ENCODE measurements at places on chromosomes 2 and 18. TPM values are rescaled to one million over a fixed set of nuclear protein-coding genes. Genes with fewer than 3 reads are reported as not detected.

DNA sequence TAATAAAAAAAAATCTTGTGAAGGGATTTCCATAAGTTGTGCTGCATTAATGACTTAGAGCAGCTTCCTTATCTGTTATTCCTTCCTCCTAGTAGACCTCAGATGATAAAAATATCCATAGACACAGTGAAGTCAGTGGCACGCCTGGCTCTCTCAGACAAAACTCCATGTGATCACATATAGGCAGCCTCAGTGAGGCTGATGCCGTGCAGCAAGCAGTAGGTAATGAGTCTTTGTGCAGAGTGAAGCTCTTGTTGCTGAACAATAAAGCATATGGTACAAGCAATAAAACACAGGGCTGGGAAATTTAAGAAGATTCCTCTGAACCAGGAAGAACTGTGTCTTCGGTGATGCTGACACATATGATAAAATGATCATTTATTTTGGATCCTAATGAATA is 102.7 kb downstream of the CSRNP3 start:
- DNase-seq: no peak

DNA sequence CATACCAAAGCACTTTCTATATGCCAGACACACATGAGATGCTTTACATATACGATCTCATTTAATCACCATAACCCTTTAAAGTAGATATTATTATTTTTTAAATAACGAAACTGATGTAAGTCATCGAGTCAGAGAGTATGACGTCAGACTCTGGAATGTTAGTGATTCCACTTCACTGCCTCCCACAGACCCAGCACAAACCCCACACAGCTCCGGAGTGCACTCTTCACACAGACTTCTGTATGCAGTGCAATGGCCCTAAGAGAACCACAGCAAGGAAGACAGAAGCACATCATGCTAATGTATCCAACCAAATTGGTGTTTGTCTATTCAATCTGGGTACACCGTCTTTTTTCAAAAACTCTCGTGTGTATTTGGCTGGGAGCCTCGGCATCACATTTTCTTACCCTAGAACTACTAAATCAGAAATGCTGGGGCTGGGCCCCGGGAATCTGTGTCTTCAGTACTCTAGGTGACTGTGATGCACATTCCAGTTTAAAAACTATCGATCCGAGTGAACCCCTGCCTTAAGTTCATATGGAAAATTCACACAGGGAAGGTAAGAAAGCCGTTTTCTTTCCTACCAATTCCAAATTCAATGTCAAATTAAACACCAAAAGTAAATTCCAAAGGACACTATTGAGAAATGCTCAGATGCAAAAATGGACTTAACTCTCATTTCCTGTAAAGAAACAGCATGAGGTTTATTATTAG is 117.7 kb upstream of the ACVR1C start:
- peak; percentile 64 for DNase-seq

- peak; percentile 71 for DNase-seq
Measured at GRCh38 chr2:74374509-74375205, 5.5 kb downstream of the DCTN1 start.

- no peak for DNase-seq
Measured at GRCh38 chr2:120241684-120242083, 11.0 kb upstream of the RALB start.

- DNase-seq: peak; percentile 48
Measured at GRCh38 chr2:14418115-14418514, 214.4 kb upstream of the LRATD1 start.

DNA sequence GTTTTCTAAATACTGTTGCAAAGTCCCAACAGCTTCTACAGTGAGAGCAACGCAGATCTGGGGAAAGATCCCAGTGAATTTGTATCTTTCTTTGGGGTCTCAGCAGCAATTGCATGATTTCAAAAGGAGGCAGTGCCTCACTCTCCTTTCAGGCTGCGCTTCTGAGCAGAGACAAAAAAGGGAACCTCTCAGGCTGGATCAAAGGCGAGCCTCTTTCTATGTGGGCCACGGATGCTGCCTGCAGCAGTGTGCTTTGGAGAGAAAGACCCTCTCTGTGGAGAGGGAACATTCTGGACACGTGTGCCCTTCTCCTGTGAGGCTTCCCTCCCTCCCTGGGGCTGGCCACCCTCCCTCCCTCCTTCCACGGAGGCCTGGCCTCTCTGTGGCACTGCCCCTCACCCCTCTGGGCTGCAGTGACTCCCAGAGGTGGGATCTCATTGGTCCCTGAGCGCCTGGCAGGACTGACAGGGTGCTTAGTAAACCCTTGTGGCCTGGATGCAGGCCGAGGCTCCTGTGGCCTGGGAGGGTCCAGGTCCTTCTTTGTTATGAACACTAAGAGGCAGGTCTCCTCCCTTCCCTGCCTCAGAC is 21.6 kb upstream of the PDIA6 start:
- no peak for DNase-seq

- DNase-seq: no peak
Measured at GRCh38 chr2:238868616-238869292, 20.9 kb downstream of the TWIST2 start.

DNA sequence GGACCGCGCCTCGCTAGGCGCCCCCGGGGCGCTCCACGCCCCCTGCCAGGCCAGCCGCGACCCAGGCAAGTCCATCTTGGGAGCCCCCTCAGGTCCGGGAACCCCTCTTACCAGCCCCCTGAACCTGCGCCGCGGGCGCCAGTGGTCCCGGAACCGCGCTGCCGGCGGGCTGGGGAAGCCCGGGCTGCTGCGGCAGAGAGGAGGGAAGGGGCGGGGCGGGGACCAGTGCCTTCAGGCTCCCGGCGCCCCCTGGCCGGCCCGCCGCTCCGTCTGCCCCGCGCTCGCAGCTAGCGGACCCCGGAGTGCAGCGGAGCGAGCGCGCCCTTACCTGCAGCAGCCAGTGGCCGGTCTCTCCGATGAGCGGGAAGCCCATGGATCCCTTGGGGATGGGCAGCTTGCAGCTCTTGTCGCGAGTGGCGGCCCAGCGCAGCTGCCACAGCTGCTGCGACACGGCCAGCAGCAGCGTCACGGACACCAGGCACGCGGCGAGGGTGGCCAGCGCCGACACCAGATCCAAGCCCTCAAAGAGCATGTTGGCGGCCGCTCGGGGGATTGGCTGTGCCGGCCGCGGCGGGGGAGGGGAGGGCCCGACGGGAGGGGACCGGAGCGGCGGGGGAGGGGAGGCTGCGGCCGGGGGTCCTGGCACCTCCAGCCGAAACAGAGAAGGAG is at the start of gene CYP26B1:
TSS of gene CYP26B1 (minus strand) at position 560 of the 669 bp plus-strand sequence. CDS start at position 532, 28 bp downstream.
- DNase-seq: no peak

GRCh38 chr2:235711527-235711926 is 217.7 kb downstream of the AGAP1 start:
- no peak for DNase-seq

DNA sequence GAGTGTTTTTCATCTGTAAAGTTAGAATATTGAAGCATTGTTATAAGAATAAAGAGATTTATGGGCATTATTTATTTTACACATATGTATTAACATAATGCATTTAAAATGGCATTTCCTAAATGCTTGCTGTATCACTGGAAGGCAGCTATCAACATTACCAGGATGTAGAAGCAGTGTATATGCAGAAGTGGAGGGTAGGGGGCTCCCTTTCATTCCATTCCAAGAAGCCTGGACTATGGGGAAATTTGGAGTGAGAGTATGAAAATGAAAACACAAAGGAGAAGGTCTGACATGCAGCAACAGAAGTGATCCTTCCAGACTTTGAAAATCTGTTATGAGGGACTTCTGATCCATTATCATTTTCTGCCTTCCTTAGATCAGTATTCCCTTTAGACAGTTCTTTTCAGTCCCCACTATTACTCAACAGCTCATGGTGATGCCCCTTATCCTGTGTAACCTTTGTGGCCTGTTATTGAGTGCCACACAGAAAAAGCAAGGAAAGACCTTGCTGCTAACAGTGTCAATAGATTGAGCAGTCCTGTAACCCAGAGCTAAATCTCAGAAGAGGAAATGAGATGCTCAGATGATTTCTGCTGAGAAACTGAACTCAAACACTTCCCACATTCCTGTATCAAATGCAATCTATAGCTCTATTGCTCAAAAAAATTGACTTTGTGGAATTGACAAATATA is 216.6 kb downstream of the HNMT start:
- peak; percentile 8 for DNase-seq

DNA sequence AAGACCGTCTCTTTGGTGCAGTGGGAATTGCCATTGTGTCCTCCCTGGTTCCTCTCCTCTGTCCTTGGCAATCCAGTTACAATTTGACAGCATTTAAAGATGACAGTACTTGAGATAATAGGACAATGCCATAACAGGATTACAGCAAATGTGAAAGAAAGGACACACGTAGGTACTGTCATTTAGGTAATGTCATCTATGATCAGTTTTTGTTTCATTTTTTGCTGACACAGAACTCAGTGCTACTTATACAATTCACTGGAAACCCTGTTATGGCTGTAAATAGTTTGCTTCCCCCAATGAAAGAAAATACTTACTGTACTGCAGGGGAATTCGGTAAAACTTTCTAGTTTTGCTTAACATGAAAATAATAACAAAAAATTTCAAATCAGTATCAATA is 65.2 kb downstream of the BCL11A start:
- no peak for DNase-seq

DNA sequence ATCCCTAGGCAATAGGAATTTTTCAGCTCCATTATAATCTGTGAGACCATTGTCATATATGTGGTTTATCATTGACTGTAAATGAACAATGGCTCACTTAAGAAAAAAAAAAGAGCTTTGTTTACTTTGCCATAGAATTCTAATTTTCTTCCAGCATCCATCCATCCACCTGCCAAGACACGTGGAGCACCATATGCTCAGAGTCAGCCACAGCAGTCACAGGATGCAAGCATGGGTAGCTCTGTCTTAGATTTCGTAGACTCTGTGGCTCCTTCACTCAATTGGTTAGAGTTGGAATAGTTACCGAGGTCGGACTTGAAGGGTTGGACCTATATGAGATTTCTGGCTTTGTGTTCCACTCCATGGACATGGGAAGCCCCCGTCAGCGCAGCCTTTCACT is 75.6 kb downstream of the COA5 start:
- DNase-seq: no peak

DNA sequence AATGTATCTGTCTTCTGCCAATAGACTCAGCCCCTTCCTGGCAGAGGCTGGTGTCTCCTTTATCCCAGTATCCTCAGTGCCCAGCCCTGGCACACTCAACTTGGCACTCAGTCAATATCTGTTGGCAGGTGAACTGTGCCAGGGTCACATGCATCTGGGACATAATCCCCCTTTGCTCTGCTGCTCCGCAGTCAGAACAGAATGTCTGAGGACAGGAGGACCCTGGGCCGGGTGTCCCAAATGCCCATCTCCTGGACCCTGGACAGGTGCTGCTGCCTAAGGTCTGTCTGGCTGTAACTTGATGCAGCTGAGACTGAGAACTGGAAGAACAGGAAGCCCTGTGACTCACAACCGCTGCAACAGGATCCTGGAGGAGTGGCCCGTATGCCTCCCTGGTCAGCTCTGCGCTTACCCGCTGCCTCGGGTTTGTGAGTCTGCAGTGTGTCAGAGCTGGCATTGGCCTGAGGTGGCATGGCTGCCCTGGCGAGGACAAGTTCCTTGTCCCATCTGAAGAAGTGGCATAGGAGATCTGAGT is 11.4 kb downstream of the HK2 start:
- peak; percentile 94 for DNase-seq

DNA sequence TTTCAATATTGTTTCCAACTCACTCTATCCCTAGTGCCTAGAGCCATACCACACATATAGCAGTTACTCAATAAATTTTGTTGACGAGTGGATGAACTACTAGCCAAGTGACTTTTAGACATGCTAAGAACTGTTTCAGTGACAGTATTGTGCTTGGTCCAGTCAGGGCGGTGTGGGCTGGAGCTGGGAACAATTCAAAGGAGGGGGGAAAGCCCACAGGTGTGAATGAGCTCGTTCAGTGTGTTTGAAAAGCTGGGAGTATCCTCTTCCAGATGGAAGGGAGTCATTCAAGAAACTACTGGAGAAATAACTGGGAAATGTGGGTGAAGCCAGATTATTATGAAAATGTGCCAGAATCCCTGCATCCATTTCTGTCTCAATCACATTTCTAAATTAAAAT is 1.7 kb upstream of the SERPINE2 start:
- no peak for DNase-seq

GRCh38 chr2:24011250-24012104 is 1.6 kb downstream of the MFSD2B start:
- DNase-seq: no peak

GRCh38 chr2:159077869-159078268 is 109.4 kb downstream of the TANC1 start:
- no peak for DNase-seq

DNA sequence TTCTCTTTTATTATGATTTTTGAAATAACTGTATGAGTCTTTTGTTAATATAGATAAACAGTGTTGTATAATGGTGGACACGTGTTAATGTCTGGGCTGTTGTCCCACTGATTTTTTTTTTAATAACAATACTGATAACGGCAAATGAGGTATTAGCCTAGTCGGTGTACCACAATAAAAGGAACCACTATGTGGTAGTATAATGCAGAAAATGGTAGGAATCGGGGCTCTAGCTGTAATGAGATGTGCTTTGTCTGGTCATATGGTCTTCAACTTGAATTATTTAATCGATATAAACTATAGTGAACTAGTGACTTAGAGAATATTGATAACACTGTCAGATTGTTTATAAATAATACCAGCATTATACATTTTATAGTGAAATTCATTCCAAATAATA is 517.9 kb upstream of the SPHKAP start:
- DNase-seq: no peak

DNA sequence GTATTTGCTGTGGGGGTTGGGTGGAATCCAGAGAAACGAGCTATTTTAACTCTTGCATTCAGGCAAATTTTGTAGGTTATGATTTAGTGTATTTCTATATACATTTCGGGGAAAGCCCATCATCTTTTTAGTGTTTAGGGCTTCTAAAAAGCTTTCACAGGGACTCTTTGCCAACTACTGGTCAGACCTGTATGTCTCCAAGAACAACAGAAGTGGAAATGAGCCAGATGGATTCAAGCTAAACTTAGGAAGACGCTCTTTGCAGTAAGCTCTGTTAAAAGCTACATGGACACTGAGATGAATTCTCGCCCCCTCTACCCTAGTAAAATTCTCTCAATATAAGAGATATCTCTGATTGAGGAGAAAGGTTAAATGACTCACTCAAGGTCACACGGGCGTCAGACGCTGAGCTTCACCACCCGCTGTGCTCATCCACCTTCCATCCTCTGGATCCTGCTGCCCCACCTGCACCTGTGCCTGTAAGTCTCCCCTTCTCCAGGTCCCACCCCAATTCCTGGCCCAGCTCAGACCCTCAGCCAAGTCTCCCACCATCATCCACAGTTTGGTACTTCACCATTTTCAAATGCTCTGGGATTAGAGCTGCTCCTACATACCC is 85.6 kb downstream of the MARCHF4 start:
- DNase-seq: no peak

GRCh38 chr2:49021271-49021670 is 133.0 kb downstream of the FSHR start:
- no peak for DNase-seq

- peak; percentile 89 for DNase-seq
Measured at GRCh38 chr2:28750316-28751251, 1.0 kb upstream of the PPP1CB start.

Gene LAMA3
- 70.9 TPM for total RNA-seq

Gene PAIP2B
- total RNA-seq: 1.2 TPM

Gene HES6
- total RNA-seq: 15.6 TPM

Gene KYNU
- total RNA-seq: 1.6 TPM
